ENCODE measurements at places on chromosomes 12 and 14. TPM values are rescaled to one million over a fixed set of nuclear protein-coding genes. Genes with fewer than 3 reads are reported as not detected.

Gene LALBA
- not detected for total RNA-seq

Gene CHGA
- 5.4 TPM for total RNA-seq

Gene TSHR
- not detected for total RNA-seq

Gene KRT86
- not detected for total RNA-seq

Gene TOMM20L
- total RNA-seq = not detected

Gene ENDOU
- 21.4 TPM for total RNA-seq
